HuH-7.5 (cell line): ENCODE measurements at places on chromosomes 4 and X.
A peak's percentile ranks its signal among the peaks of the same experiment; 100 is the strongest.

- no peak for DNase-seq
These were observed 11.2 kb downstream of the MEPE start for GRCh38 chr4:87843936-87844335.

- peak; percentile 73 for DNase-seq
These were observed 35.2 kb downstream of the SMIM20 start for GRCh38 chr4:25949173-25949748.

DNA sequence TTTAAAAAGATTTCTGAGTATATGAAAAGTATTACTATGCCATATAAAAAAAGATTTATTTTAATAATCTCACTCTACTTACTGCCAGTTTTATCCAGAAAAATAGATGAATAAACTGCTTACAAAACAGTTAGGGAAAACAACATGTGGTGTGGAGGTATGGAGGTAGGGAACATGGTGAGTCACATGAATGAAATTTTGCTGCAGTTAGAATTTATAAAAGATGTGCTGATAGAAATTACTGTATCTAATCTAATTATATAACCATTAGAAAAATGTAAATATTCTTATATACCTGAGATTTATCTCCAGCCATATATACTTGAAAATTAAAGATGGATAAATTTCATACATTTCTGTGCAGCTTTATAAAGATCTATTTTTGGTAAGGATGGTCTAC, 184.0 kb upstream of the ANK2 start:
- no peak for DNase-seq

GRCh38 chrX:140495739-140496138, 9.1 kb downstream of the SOX3 start:
- no peak for DNase-seq

GRCh38 chrX:148043271-148043855, 62.2 kb downstream of the FMR1NB start:
- DNase-seq = no peak

DNA sequence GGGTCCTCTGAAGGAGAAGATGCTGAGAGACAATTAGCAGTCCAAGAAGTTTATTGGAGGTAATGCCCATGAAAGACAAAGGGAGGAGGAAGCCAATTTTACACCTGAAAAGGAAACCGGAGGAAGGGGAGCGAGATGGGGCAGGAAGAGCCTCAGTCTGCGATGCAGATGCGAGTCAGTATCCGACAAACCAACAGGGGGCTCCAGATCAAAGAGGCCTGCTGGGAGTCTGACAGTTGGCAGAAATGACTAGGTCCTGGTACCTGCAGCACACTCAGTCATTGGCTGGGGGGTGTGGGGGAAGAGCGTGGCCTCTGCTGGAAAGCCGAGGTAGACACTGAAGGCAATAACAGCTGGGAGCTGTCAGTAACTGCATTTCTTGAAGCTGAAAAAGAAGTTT, 231.1 kb upstream of the CENPE start:
- no peak for DNase-seq

DNA sequence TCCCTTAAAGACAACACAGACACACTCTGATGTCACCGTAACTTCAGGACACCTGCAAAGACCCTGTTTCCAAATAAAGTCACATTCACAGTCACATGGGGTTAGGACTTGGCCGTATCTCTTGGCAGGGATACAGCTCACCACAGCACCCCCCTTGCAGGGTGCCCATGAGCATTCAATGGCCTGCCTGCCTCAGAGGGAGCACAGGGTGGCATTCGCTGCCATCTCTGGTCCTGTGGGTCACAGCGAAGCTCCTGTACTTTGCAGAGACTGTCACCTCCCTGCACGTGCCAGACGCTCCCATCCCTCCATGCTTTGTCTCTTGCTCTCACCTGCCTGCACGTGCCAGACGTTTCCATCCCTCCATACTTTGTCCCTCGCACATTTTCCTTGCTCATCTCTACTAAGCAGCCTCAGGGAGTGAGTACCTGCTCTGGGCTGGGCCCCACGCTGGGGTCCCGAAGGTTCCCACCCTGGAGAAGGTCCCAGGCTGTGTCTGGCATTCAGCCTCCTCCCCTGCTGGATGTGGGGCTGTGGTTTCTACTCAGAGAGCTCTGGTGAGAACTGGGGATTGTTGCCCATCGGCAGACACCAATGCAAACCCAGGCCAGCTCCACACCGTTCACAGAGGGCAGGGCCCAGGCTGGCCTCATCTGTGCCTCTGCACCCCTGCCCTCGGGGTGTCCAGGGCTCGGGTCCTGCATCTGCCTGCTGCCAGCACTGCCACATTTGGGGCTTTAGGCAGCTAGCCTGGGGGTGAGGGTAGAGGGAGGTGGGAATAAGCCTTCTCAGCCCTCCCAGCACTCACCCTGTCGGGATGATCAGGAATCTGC, 15.8 kb downstream of the HTRA3 start:
- no peak for DNase-seq

- DNase-seq = no peak
These were observed 461 bp downstream of the FBXW7 start for GRCh38 chr4:152535360-152535902.

DNA sequence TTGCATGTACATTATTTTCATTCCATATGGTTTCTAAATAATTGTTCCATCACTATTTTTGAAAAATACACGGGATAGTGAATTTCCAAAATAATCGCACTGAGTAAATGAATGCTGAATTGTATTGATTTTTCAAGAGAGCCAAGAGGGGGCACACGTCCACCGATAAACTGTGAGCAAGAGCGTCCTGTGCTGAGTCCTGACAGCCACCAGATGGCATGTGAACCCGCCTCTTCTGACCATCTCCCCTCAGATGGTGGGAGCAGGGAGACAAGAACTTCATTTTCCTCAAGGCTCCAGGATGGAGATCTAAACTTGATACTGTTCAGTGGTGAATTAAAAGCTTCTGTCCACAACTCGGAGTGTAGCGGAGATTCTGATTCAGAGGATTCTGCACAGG, 30.6 kb upstream of the IL9R start:
- DNase-seq = peak; percentile 9

GRCh38 chr4:76188557-76188956, 25.1 kb downstream of the SCARB2 start:
- DNase-seq = no peak

- no peak for DNase-seq
These were observed 77.5 kb upstream of the CASK start for GRCh38 chrX:42000836-42001235.

DNA sequence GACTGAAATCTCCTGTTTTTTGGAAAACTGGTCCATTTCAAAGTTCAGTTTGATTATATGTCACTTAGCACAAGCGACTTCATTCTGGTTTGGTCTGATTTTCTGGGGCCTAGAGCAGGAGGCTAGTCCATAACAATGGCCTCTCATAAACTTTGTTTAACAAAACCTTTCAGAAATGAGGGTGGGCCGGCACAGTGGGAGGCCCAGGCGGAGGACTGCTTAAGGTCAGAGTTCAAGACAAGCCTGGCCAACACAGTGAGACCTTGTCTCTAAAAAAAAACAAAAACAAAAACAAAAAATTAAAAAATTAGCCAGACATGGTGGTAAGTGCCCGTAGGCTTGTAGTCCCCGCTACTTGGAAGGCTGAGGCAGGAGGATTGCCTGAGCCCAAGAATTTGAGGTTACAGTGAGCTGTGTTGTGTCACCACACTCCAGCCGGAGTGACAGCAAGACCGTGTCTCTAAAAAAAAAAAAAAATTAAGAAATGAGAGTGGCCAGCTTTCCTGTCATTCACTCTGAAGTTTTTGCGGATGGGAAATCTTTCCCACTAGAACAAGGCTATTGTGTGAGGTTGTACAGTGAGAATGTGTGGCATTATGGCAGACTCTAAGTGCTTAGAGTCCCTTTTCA, 1.2 kb upstream of the PLAC8 start:
- DNase-seq = no peak

DNA sequence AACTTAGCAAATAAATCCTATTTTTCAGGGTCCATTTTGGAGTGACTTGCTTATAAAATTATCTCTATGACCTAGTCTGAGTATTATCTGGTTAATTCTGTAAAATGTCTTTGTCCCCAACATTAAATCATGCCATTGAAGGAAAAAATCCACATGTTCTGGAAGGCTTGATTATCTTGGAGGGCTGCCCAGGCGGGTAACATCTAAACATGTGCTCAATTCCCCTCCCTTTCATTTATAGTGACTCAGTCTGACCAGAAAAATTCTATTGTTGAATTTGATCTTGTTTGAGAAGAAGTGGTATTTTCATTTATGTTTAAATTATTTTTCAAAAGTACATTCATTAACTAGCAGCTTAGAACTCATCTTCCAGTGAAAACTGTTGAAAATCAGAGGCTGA, 55.4 kb upstream of the SLC10A7 start:
- DNase-seq = no peak

DNA sequence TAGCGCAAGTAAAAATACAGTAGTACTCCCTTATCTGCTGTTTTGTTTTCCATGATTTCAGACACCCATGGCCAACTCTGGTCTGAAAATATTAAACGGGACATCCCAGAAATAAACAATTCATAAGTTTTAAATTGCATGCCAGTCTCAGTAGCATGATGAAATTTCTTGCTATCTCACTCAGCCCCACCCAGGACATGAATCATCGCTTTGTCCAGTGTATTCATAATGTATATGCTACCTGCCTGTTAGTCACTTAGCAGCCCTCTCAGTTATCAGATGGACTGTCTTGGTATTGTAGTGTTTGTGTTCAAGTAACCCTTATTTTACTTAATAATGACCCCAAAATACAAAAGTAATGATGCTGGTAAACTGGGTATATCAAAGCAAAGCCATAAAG, 158.2 kb upstream of the DDIT4L start:
- no peak for DNase-seq

- DNase-seq = no peak
These were observed 27.1 kb upstream of the STX18 start for GRCh38 chr4:4568806-4569427.
